ENCODE measurements at places on chromosomes 5 and 9. TPM values are rescaled to one million over a fixed set of nuclear protein-coding genes. Genes with fewer than 3 reads are reported as not detected.

ZFP2 gene
- total RNA-seq: 2.4 TPM

C9orf85 gene
- 13.9 TPM for total RNA-seq

NTNG2 gene
- 2.9 TPM for total RNA-seq

PKN3 gene
- total RNA-seq: 1.1 TPM

SCAMP1 gene
- 29.3 TPM for total RNA-seq

KIAA1958 gene
- total RNA-seq: 37.9 TPM

SNX2 gene
- 73.6 TPM for total RNA-seq

SOX30 gene
- total RNA-seq: 0.72 TPM
